ENCODE measurements at places on chromosomes 12 and 14.

- no peak for DNase-seq
These were observed 9.2 kb upstream of the CLMN start for GRCh38 chr14:95328729-95329503.

DNA sequence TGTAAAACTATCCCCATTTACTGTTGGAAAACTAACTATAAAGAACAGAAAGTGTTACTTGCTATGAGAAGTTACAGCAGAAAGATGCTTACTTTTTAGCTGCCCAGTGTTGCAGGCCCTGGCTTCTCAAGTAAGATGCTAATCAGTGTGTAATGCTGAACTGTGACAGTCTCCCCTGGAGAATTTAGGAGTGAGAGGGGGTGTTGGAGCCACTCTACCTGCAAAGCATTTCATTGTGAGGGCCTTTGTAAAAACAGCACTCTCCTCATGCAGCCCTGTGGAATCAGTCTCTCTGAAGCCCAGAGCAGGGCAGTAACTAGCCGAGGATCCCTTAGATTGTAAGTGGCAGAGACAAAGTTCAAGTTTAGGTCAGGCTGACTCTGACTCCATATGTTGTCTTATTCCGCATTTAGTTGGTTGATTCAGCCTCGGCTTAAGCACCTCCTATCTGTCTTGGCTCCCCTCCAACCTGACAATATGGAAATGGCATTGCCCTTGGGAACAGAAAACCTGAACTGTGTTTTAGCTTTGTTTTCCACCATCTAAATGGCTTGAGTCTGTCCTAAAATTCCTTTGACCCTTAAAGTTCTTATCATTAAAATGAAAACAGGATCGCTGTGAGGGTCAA is 141.3 kb downstream of the PRKCH start:
- DNase-seq, result peak; percentile 45

- no peak for DNase-seq
These were observed 3.5 kb upstream of the LPAR5 start for GRCh38 chr12:6639151-6639801.

DNA sequence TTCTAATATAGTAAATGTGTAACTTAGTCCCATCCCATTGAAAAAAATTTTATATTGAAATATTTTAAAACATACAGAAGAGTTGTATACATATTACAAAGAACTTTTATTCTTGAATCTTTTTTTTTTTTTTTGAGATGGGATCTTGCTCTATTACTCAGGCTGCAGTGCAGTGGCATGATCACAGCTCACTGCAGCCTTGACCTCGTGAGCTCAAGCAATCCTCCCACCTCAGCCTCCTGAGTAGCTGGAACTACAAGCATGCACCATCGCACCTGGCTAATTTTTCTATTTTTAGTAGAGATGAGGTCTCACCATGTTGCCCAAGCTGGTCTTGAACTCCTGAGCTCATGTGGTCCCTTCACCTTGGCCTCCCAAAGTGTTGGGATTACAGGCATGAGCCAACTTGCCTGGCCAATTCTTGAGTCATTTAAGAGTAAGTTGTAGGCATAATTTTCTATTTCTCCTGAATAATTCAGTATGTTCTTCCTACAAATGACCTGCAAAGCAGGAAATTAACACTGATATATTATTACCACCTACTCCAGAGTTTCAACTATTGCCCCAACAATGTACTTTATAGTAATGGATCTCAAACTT is 153.0 kb upstream of the BMP4 start:
- no peak for DNase-seq

- DNase-seq, result no peak
These were observed 67.8 kb upstream of the LTA4H start for GRCh38 chr12:96103067-96103644.

- peak; percentile 73 for DNase-seq
These were observed 4.9 kb downstream of the VAMP1 start for GRCh38 chr12:6465467-6466183.

DNA sequence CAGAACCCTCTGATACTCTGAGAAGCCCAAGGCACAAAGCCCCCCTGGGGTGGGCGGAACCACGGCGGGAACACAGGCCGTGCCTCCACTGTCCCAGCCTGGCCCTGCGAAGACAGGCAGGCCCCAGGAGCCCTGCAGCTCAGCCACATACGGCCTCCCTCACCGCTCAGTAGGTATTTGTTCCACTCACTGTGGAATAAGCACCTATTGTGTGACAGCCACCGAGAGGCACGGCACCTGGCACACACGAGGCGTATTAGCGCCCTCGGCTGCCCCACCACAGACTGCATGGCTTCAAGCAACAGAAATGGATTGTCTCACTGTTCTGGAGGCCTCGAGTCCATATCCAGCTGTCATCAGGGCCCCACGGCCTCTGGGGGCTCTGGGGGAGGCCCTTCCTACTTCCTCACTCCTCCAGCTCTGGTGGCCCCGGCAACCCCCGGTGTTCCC is 66.3 kb downstream of the NCOR2 start:
- no peak for DNase-seq

DNA sequence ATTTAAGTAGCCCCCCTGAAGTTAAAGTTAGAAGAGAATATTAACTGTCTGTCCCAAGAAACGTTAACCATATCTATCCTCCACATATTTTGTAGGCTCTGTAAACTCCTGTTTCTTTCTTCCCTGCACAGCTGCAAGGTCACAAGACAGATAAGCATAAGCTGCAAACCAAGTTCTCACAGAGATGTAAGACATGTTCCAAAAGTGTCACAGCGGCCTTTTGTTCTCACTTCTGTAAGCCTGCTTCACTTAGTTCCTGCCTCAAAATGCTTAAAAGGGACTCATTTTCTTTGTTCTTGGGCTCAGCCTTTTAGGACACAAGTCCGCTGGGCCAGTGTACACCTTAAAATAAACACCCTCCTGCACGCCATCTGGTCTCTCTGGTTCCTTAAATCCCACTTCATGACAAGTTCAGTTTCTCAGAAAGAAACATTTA is 3.2 kb downstream of the RNASE1 start:
- DNase-seq, result peak; percentile 23

- no peak for DNase-seq
These were observed 39.9 kb downstream of the TMTC1 start for GRCh38 chr12:29743801-29744200.

- no peak for DNase-seq
These were observed 6.4 kb upstream of the PTMS start for GRCh38 chr12:6759741-6760140.

DNA sequence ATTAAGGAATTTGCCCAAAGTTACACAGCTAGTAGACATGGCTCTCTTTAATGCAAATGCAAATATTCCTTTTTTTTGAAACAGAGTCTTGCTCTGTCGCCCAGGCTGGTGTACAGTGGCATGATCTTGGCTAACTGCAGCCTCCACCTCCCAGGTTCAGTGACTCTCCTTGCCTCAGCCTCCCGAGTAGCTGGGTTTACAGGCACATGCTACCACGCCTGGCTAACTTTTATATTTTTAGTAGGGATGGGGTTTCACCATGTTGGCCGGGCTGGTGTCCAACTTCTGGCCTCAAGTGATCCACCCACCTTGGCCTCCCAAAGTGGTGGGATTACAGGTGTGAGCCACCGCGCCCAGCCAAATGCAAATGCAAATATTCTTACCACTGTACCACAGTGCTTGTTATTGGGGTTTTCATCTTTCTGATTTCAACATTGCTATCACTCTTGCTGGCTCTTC is 24.5 kb upstream of the HIGD1C start:
- no peak for DNase-seq

- no peak for DNase-seq
These were observed 40.9 kb upstream of the LHX5 start for GRCh38 chr12:113512568-113512967.

GRCh38 chr12:83769151-83769550 is 1082.4 kb downstream of the TMTC2 start:
- no peak for DNase-seq

- DNase-seq, result no peak
These were observed 474.4 kb downstream of the NOVA1 start for GRCh38 chr14:26123459-26123858.

DNA sequence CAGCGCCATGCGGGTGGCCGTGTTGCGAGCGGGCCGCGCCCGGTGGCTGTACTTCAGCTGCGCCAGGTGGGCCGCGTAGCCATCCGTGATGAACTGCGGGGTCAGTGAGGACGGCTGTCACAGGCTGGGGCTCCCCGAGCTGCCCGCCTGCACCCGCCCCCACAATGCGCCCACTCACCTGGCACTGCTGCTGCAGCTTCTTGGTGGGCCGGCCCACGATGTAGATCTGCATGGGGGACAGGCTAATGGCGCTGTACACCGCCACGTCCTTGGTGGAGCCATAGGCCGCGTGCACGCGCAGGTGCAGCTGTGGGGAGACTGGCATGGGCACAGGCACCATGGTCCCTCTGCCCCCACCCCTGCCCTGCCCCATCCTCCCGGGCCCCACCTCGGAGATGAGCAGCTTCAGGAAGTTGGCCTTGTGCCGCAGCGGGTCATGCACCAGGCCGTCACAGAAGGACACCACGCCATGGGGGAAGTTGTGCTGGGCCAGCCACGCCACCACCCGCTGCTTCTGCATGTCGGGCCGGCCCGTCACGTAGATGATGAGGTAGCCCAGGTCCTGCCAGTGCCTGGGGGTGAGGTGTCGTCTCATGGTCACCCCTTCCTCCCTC is 5.9 kb downstream of the ARL6IP4 start:
- DNase-seq, result no peak

DNA sequence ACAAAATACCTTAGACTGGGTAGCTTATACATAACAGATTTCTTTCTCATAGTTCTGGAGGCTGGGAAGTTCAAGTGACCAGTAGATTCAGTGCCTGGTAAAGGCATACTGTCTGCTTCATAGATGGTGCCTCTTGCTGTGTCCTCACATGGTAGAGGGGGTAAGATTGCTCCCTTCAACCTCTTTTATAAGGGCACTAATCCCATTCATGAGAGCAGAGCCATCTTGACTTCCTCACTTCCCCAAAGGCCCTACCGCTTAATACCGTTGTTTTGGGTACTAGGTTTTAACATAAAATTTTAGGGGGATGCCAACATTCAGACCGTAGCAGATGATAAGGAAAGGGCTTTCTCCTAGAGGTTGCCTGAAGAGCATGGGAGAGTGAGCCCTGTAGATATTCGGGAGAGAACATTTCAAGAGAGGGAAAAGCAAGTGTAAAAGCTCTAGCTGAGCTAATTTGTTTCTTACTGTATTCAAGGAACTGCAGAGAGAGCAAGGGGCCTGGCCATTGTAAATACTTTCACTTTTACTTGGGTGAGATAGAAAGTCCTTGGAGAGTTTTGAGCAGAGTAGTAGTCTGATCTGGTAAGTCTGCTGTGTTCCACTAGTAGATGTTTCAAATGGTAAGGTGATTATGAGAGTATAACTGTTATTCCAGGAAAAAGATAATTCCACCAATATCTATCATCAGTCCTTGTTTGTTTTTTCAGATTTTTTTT is 27.3 kb downstream of the FRS2 start:
- peak; percentile 52 for DNase-seq
